ENCODE measurements at places on chromosomes 13 and 19.

GRCh38 chr19:9076901-9077300 is 10.0 kb upstream of the OR1M1 start:
- DNase-seq: no peak

DNA sequence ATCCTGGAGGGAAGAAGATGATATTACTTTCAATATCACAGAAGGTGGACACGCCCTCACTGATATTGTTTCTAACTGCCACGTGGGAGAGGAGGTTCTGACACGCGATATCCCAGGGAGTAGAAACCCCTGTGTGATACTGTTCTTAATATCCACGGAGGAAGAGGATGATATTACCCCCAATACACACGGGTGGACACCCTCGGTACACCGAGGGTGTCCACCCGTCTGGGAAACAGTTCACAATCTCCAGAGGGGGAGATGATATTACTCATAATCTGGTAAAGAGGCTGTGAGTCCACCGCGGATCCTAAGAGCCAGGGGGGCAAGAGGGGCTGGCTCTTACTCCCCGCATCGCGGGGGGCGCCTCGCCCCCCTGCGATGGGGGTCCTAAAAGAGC is 29.7 kb upstream of the RGCC start:
- DNase-seq: no peak

DNA sequence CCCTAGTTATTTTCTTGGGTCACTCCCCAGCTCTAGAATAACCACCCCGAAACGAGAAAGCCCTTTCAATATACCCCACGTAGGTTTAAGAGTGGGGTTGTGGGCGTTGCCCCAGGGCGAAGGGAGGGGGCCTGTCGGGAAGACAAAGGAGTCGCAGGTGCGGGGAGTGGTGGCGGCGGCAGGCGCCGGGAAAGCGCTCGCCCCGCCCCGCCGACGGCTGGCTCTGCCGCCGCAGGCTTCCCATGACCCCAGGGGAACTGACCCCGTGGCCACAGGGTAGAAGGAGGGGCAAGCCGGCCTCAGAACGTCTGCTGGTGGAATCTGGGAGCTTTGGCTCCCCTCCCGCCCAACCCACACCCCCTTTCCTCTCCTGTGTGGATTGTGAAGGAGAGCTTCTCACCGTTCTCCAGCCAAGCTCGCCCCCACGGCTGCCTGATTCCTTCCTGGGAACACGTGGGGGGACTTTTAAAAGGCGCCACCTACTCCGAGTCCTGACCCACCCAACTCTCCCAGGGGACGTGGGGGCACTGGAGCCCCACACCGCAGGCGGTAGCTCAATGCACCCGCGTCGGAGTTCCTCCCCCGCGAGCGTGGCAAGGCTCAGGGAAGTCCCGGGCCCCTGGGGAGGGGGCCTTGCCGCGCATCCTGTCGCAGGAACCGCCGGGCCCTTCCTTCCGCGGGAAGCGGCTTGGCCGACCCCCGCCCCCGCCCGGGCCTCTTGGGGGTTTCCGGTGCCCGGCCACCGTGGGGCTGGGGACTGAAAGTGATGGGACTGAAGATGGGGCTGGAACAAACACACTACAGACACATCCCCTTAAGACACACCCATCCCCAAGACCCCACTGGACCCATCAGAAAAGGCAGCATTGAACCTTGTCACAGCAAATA is 5.5 kb downstream of the IER2 start:
- no peak for DNase-seq

DNA sequence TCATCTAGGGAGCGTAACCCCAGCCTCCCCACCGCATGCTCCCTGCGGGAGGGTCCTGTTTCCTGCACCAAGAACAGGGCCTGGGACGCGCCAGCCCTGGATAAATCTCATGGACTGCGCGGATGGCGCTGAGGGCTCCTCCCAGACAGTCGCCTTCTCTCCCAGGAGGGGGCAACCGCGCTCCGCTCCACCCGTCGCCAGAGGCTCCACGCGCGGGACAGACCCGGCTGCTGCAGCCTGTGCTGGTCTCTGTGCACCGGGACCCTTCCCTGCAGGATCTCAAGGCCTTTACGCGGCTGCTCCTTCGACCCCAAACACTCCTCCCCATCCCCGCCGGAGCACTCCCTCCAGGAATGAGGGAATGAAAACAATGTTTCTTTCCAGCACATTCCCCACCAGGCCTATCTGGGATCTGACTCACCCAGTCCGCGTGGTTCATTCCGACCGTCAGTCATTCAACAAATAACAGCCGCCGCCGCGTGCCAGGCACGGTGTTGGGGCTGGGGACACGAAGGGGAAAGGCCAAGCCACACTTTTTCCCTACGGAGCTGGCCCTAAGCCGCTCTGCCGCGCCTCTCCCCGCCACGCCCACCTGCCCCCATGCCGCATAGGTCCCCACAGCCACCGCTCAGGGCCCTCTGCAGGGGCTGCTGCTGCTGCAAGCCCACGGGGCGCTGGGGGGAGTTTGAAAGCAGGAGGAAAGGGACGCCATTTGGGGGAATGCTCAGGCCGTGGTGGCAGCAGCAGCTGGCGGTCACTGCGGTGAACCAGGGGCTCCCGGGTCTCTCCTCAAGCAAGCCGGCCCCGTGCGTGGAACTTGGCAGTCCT is 6.0 kb downstream of the PNMA8B start:
- DNase-seq: no peak

DNA sequence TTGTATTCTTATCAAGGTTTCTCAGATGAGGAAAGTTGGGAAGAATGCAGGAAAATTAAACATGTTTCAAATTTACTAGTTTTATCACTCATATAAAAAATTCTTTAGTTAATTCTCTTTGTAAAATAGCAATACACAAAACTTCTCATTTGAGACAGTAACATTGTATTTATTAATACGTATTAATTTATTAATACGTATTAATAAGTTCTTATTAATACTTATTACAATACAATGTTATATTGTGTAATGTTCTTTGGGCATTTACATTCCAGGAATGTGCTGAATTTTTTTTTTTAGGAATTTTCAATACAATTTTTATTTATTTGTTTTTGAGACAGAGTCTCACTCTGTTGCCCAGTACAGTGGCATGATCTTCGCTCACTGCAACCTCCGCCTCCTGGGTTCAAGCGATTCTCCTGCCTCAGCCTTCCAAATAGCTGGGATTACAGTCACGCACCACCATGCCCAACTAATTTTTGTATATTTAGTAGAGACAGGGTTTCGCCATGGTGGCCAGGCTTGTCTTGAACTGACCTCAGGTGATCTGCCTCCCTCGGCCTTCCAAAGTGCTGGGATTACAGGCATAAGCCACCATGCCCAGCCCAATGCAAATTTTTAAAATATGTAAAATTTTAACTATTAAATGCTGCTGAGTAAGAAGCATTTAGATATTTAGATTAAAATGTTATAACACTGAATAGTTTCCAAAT is 31.6 kb downstream of the MBNL2 start:
- DNase-seq: no peak

DNA sequence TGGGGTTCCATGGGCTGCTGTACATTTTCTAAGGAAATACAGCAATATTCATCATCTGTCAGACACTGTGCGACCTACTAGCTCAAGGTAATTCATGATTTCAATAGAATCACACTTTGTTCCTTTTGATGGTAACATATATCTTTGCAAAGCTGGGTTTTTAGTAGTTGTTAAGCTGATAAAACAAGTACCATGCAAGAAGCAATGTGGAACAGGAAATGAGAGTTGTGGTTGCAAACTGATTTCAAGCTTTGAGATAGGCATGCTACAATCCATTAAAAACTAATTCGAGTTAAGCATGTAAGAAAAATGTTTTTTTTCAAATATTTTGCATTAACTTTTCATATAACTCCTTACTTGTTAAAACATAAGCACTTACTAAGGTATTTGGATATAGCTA is 6.8 kb upstream of the MBNL2 start:
- DNase-seq: no peak

DNA sequence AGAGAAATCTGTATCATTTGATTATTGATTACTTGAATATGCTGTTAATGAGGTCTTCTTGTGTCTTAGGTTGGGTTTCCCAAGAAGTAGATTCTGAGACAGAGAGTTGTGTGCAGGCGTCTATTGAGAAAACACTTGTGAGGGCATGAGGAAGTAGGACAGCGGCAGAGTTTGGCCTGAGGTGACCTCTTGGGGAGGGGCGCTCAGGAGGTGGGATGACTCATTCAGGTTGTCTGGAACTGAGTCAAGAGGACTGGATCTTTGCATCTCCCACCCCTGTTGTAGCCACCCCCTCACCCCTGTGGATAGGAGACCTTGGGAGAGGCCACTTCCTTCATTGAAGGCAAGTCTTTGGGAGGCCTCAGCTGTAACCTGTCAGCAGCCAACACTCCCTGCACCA is 35.2 kb upstream of the WDFY2 start:
- DNase-seq: no peak

DNA sequence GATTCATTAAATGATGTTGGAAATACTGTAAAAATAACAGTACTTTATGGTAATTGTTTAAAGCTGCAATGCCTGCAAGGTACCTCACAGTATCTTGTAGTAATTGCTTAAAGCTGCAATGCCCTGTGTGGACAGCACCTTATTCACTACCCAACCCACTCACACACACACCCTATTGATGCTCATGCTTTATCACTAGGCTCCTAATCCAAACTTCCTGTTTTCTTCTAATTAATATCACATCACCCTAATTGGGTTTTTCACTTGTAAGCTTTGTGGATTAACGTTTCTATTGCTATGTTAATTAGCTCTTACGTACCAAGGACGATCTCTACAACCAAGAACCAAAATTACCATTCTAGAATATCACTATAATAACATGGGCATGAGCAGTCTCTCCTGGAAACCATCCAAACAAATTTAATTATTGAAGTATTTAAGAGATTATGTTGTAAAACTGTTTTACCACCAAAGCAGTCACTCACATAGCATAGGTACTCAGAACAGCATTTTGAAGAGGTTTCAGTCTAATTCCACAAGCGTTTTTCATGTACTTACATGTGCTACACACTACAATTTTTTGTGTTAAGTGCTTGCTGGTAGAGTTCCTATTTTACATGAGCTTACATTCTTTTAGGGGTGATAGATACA is 303.8 kb downstream of the PCDH9 start:
- no peak for DNase-seq

GRCh38 chr13:21059641-21060337 is 1.6 kb downstream of the LATS2 start:
- DNase-seq: no peak

DNA sequence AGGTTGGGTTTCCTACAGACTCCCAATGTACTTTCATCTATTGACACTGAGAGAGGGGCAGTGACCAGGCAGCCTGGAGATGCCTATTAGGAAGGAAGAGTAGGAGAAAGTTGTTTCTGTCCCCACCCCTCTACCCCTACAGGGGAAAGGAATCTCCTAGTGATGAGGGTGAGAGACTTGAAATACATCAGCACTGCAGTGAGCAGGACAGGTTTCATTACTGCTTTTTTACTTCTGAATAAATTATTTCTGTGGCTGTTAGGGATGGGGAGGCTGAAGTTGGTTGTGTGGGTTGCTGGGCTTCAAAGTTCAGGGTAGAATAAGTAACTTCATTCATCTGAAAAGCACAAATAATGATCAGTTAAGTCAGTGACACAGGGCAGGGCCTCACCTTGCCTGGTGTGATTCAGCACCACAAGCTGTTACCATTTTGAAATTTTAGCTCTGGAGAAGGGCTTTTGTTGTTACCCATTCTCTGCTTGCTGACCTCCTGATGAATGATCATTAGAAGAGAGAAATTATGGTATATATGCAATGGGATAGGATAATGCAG is 19.3 kb downstream of the CEACAM1 start:
- no peak for DNase-seq

DNA sequence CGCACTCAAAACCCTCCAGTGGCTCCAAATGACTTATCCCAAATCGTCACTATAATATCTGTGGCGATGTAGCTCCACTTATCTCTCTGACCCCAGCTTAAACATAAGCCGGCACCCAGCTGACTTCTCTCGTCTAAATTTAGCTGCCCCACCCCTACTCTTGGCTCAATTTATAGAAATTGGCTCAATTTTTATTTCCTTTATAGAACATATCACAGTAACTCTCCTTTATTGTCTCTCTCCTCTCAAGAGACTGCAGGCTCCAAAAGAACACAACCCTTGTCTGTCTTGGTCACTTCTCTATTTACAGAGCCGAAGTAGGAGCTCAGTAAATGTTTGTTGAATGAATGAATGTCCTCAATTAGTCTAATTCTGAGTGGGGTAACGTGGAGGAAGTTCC is 805 bp downstream of the ZNF784 start:
- no peak for DNase-seq

DNA sequence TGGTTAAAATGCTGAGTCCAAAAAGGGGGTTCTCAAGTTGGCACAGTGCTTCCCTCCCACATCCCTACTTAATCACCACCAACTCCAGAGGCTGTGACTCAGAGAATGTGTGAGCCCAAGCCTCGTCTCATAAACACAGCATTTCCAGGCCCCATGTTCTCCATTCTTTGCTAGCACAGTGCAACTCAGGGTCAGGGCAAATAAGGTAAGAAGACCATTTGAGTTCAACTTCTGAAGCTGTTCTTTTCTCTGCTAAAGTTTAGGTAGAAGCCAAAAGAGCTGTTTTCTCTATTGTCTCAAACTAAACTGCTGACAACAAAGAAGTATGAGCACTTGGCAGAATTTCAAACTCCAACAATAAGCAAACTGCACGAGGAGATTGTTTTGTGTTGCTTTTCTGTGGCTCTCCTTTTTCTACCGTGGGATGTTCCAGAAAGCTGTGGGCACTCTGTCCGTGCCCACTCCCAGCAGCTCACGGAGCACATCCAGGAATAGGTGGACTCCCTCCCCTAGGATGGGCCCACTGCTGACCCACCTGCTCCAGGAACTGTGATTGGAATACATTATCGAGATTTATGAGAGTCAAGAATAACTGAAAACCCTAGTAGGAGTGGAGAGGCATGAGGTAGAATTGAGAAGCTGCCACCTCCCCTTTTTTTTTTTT is 494.3 kb downstream of the COG6 start:
- DNase-seq: no peak

GRCh38 chr13:38735665-38736440 is 49.0 kb downstream of the FREM2 start:
- no peak for DNase-seq

GRCh38 chr13:34076319-34076718 is 258.4 kb downstream of the RFC3 start:
- no peak for DNase-seq

GRCh38 chr13:91273675-91274074 is 73.8 kb upstream of the MIR17HG start:
- no peak for DNase-seq

- DNase-seq: no peak
Measured at GRCh38 chr13:45889590-45890243, 38.2 kb upstream of the SIAH3 start.

GRCh38 chr19:54482889-54483288 is 9.8 kb upstream of the CDC42EP5 start:
- DNase-seq: no peak

DNA sequence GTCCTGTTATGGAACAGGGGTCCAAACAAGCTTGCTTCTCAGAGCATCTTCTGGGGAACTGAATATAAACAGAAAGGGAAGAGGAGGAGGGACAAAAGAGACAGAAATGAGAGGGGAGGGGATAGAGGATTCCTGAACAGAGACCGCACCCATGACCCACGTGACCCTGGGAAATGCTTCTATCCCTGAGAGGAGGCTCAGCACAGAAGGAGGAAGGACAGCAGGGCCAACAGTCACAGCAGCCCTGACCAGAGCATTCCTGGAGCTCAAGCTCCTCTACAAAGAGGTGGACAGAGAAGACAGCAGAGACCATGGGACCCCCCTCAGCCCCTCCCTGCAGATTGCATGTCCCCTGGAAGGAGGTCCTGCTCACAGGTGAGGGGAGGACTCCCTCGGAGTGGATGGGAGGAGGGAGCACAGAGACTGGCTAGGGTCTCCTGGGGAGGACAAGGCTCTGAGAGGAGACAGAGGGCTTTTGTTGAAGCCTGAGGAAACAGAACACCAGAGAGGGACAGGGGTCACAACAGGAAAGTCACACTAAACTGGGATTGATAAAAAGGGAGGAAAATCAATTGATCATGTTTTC is at the start of gene CEACAM6:
CEACAM6 (plus strand) TSS at position 203 of the 586 bp plus-strand sequence; CDS start at position 312, 109 bp downstream.
- no peak for DNase-seq

All from stimulated activated CD8-positive, alpha-beta memory T cell treated with anti-CD3 and anti-CD28 coated beads, Interleukin-7, amount 100 ng/mL, for 1 hour (primary cell).